BJ (cell line): ENCODE measurements at places on chromosomes 2 and 18. TPM values are rescaled to one million over a fixed set of nuclear protein-coding genes. Genes with fewer than 3 reads are reported as not detected.

IFIH1 gene
- 0.47 and 0.96 TPM in 2 replicates for polyA plus RNA-seq

SCN7A gene
- polyA plus RNA-seq = not detected in 2 replicates

DUSP19 gene
- polyA plus RNA-seq = 2.2 and 2.9 TPM in 2 replicates

TRABD2A gene
- 3.0 and 3.8 TPM in 2 replicates for polyA plus RNA-seq

DNA sequence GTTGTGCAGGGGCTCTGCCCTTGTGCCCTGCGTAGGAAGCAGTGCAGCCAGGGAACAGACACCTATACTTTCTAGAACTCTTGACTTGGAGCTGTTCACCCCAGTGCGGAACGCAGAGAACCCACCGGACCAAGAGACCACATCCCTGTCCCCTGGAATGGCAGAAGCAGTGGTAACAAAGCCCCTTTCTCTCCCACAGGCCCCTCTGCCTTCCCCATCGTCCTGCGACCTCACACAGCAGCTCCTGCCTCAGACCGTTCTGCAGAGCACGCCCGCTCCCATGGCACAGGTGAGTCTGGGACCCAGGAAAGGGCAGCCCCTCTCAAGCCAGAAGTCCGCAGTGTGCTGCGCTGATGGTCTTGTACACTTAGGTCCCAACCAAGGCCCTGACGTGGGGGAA is 24.6 kb upstream of the RPL31 start:
- DNase-seq = no peak

- no peak for DNase-seq
Measured at GRCh38 chr2:179393481-179393880, 128.8 kb upstream of the SESTD1 start.

GRCh38 chr18:43022874-43023273 is 92.6 kb downstream of the RIT2 start:
- no peak for DNase-seq

GRCh38 chr2:235780401-235780800 is 286.6 kb downstream of the AGAP1 start:
- no peak for DNase-seq

DNA sequence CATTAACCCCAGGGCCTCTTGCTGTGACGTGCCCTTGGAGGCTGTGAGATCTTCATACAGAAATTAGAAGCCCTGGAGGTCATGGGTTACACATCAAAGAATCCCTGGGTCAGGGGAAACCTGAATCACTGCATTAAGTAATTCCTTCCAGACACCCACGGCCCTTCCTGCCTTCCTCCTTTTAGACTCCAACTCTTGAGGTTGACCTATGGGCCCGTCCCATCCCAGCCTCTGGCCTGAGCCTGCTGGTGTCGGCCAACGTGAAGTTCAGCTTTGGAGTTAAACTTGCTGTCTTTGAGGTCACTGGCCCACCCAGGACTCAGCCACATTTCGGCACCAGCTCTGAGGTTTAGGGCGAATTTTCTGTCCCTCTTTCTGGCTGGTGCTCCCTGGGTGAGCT is 198.3 kb downstream of the ACKR3 start:
- DNase-seq = no peak

DNA sequence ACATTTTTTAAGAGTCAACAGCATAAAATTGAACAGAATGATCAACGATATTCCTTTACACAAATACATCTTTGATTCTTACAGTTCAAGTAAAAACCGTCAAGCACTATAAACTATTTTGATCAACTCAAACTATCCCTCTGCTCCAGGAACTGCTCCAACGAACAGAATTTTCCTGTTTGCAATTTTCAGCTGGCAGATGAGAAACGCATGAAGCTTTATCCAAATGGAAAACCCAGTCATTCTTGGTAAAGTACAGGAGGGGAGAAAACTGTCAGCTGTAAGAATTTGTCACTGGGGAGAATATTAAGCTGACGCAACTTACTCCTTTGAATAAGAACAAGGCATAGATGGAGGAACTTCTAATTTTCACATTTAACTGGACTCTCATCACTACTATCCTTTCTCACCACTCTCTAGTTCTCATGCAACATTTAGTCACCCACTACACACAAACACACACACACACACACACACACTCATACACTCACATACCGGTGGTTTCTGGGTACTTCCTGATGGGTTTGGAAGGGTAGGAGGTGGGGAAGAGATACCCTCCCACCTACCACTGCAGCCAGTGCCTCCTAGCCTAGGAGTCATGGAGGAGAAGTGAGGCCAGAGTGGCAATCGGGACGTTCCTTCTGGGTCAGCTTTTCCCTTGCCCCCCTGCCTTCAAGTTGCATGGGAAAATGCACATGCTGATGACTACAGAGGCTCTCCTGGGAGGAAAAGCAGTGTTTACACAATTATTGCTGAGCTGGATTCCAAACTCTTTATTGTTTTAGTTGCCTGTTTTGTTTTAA is 54.0 kb upstream of the SPATS2L start:
- DNase-seq = peak; percentile 76

- DNase-seq = no peak
Measured at GRCh38 chr2:59398081-59398480, 1155.4 kb downstream of the BCL11A start.

DNA sequence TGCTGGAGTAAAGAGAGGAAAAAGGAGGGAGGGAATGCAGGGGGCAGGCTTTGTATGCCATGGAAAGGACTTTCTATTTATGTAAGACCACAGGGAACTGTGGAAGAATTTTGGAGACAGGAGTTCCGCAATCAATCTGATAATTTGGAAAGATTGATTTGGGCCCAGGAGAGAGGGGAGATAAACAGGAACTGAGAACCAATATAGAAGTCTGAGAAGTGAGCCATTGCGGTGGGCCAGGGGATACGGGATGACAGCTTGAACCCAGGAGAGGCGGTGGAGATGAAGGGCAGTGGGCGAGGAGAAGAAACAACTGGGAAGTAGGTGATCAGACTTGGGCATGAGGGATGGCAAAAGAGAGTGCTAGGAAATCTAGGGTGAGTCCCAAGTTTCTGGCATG is 23.7 kb downstream of the RASGRP3 start:
- DNase-seq = no peak

DNA sequence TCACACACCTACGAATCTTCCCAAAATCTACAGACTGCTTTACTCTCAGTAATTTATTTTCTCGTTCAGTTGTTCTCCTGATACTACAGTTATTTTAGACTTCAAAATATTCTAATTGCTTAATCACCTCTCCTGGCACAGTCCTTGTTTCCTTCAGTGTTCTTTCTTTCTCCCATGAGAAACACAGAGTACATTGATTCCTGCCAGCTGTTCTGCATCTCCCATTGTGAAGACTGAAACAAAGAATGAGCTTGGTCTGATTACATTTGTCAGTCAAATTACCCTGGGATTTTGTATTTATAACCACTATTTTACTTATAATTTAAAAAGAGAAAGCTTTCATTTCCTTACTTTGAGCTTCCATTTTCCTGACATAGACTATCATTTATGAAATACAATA is 63.9 kb upstream of the TANK start:
- no peak for DNase-seq

GRCh38 chr2:12587729-12588522 is 128.8 kb upstream of the TRIB2 start:
- peak; percentile 81 for DNase-seq

- no peak for DNase-seq
Measured at GRCh38 chr18:68376926-68377325, 338.0 kb downstream of the TMX3 start.

DNA sequence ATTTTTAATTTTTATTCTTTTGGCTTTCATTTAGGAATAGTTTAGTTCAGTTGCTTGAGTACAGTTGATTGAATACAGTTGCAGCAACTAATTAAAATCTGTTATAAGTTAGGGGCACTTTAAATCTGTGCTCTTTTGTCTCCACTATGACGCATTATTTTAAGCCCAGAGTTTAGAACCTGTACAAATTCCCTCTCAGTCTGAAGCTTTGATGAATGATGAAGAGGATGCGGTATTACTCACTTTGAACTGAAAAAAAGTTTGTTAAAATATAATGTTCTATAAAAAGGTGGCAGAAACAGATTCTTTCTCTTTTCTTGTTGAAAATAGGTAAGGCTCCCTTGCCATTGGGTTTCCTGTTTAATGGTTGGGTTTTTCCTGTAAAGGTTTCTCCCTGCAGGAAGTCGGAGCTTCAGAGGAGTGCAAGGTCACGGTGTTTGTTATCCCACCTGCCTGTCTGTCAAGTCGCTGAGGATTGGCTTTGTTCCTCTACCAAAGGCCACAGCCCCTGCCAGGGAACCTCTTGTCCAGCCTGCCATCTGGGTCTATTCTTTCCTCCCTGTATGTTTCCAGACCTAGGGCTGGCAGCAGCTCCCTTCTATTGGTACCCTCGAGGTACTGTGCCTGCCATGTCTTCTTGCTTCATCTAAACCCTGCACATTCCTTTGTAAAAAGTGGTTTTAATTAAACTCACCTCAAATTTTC is 43.8 kb upstream of the FN1 start:
- no peak for DNase-seq

GRCh38 chr2:224638301-224638823 is 53.2 kb upstream of the CUL3 start:
- no peak for DNase-seq

DNA sequence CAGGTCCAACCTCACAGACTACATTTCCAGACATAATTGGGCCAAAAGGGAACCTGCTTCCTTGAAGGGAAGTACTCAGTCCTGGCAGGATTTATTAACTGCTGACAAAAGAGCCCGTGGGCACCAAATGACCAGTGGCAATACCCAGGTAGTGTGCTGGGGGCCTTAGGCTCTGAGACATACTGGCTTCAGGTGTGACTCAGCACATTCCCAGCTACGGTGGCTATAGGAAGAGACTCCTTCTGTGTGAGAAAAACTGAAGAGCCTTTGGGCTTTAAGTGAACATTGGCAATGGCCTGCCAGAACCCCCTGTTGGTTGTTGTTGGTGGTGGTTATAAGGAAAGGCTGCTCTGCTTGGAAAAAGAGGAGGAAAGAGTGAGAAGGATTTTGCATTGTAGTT is 401.8 kb downstream of the KCNJ3 start:
- no peak for DNase-seq

DNA sequence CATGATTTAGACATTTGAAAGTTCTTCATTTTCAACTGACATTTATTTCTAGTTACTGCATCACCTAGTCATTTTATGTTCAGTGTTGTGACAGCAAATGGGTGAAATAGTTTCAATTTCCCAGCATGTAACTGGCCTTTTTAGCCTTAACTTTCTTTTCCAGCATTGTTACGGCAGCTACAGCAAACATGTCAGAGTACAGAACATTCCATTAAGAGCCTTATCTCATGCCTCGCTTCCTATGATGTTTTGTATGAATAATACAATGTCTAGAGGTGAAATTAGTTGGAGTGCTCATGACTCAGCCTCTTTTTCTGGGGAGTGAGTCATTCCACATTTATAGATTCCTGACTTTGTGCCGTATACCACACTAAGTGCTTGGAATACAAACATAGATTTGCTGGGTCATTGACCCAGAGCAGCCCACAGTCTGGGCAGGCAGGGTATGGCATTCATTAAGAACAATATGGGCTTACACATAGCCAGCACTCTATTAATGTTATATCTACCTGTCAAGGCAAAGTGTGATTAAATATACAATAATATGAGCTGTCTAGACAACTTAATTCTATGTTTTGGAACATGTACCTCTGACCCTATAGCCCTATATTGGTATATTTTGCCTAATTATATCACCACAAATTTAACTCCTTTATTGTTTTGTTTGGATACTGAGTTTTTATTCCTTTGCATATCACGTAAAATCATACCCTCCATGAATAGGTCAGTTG is 72.2 kb downstream of the MAP2 start:
- DNase-seq = peak; percentile 94

GRCh38 chr2:25259737-25260124 is 82.0 kb downstream of the DNMT3A start:
- no peak for DNase-seq

DNA sequence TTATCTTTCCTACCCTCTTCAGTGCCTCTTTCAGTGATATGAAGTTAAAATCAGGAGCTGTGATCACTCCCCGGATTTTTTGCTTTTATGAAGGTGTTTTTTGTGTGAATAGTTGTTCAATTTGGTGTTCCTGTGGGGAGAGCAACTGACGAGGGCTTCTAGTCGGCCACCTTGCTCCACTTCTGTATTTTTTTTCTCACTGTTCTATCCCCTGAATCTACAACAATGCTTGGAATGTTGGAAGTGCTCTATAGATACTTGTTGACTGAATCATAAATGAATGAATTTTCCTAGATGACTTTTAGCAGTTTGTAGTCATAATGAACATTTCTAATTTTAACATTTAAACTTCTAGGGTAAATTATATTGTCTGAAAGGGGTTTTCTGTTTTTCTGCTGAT is 247.3 kb downstream of the ZNF385B start:
- DNase-seq = no peak

DNA sequence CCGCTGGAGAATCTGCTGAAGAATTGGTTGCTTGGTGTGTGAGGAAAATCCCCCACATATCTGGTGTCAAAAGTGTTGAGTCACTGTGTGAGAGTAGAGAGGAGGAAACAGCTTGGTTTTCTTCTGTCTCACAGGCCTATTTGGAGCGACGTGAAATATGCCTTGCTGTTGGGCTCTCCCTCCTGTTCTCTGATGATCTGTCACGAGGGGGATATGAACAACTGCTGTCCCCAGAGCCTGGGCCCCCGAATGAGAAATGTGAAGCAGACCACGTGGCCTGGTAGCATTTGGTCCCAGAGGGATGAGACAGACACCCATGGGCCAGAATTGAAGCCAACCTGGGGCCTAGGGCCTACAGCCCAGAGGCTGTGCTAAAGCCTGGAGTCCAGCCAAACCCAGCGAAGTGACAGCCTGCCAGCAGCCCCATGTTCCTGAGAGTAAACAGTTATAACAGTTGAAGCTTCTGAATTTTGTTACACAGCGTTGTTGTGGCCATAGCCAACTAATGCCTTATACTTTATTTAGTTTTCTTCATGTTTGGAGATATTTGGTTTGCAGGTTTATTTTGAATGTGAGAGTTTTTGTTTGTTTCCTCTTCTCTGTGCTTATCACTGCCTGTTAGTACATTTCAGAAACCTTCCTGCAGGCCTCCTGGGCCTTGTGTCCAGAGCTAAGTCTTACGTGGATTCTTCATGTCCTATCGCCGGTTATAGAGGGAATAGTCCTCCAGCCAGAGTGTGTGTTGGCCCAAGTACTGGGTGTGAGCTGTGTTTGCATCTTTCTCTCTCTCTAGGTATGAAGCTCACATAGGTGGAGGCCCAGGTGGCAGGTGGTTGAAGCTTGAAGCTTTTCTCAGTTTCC is 18.7 kb upstream of the COLEC12 start:
- no peak for DNase-seq

GRCh38 chr18:80233899-80234298 is 13.4 kb downstream of the PARD6G start:
- DNase-seq = no peak
